Body of pancreas (tissue), 4 donors: ENCODE measurements at places on chromosomes 2 and 18.
A peak's percentile ranks its signal among the peaks of the same experiment; 100 is the strongest.

DNA sequence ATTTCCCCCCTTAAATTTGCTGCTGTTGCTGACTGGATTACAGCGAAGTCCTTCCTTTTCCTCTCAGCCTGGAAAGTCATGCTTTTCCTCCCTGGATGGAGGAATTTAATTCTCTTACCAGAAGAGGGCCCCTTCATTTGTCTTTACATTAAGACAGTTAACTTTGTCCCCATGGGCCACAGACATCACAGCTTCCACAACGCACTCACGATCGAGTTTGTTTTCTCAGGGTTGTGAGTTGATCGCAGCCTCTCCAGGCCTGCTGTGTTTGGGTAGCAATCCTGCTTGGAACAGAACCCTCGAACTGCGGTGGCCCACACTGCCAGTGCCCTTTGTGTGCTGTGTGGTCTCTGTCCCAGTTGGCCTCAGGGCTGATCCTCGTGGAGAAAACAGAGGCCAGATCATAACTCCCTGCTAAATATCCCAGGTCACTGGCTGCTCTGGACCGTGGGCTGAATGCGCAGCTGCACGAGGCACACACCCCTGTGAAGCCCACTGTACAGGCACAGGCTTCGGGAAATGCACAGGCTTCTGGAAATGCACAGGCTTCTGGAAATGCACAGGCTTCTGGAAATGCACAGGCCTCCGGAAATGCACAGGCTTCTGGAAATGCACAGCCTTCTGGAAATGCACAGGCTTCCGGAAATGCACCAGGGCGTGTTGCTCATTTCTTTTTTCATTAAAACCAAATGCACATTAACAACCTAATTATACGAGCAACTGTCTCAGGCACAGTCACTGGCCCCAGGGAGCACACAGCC lies 2.2 kb upstream of the PDIA6 start:
- no peak for DNase-seq

- DNase-seq, result no peak
These were observed 176.4 kb downstream of the MYO3B start for GRCh38 chr2:170354388-170354787.

DNA sequence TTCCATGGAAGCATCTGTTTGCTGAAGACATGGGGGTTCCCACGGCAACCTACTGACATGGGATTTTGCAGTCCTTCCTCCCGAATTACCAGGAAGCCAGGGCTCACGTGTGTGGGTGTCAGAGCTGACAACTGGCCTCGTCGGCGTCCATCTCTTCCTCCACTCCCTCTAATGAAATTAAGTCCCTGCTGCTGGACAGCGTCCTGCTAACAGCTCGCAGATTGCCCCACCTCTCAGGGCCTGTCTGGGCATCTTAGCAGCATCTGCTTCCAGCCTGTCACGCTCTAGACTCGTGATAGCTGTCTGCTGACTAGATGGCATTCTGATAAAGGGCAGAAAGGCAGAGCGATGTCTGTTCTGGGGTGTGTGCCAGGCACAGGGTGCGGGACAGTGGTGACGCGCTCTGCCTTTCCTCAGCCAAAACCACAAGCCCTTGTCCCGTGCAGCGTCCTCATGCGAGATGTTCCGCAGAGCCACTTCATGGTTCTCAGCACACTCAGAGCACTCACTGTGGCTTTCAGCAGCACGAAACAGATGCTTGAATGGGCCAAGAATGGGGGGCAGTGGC lies 161.1 kb downstream of the ARL4C start:
- DNase-seq, result peak; percentile 42

DNA sequence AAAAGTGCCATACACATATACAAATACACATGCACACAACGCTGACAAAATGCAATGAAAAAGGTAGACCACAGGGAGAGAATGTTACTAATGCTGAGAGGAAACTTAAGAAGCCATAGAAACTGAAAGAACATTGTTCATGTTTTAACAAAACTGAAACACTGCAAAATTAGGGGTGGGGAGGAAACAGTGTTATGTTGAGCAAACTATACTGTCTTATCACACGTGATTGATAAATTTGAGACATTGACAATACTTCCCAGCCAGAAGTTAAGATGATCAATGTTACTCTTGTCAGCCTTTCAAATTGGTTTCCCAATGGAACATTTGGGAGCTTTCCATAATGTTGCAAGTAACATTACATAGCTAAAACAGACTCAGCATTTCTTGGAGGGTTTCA lies 165.5 kb downstream of the L3MBTL4 start:
- DNase-seq, result no peak

DNA sequence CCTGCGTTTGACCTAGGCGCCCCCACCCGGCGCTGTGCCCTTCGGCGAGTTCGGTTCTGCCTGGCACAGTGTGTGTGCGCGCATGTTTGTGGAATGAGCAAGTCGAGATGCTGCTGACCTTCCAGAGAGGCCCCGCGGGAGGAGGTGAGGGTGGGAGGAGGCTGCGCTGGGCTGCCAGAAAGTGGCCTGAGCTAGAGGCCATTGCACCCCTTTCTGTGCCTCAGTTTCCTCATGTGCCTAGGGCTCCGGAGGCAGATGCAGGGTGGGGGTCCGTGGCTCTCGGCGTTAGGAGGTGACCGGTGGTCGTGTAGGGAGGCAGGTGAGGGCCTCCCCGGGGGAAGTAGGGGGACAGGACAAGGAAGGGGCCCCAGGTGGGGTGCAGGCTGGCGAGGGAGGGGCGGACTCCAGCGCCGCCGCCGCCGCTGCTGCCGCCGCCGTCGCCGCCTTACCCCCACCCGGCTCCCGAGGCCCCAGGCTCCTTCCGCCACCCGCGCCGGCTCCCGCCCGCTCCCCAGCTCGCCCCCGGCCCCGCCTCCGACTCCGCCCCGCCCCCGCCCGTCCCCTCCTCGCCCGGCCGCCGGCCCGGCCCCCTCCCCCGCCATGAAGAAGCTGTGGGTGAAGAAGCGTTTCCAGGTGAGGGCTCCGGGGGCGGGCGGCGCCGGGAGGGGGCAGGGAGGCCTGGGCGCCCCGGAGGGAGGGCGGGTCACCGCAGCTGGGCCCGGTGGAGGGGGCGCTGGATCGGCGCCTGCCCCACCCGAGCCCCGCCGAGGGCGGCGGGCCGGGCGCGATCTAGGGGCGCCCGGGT lies 7.0 kb downstream of the SPEG start:
- DNase-seq, result peak; percentile 62

- no peak for DNase-seq
These were observed 53.8 kb downstream of the TMEM200C start for GRCh38 chr18:5841518-5841917.

DNA sequence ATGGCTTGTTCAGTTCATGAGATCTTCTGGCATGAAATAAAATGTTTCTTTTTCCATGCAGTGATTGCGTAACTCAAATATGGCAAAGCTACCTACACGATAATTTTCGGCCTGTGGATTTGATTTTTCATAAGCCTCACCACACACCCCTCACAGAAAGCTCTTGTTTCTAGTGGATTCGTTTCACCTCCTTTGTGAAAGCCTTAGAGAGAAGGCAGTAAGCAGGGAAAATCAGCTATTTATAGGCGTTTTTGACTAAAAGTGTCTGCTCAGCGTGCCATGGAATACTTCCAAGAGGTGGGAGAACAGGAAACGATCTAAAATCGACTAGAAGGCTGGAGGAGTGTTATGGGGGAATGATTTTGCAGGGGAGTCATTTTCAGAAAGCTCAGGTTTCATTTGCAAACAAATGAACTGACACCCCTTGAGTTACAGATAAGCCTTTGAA lies 417.9 kb downstream of the TGIF1 start:
- DNase-seq, result no peak

DNA sequence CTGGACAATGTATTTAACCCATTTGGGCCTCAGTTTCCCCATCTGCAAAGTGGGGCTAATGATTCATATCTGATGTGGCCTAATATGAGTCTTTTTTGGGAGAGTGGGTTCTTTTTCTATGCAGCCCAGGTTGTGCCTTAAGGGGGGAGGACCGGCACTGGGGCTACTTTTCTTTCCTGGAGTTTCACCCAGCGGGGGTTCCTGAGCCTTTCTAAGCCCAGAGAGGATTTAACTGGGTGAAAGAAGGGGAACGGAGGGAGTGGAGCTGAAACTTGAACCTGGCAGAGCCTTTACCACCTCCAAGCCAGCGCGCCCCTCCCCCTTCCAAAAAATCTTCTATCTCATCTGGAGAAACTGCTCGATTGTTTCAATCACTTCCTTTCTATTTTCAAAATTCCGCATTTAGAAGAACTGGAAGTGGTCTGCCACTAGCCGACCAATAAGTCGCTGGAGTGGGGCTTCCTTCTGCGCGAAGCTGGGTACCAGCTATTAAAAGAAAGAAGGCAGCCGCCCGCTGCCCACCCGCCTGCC lies 205.0 kb upstream of the SMAD2 start:
- no peak for DNase-seq

DNA sequence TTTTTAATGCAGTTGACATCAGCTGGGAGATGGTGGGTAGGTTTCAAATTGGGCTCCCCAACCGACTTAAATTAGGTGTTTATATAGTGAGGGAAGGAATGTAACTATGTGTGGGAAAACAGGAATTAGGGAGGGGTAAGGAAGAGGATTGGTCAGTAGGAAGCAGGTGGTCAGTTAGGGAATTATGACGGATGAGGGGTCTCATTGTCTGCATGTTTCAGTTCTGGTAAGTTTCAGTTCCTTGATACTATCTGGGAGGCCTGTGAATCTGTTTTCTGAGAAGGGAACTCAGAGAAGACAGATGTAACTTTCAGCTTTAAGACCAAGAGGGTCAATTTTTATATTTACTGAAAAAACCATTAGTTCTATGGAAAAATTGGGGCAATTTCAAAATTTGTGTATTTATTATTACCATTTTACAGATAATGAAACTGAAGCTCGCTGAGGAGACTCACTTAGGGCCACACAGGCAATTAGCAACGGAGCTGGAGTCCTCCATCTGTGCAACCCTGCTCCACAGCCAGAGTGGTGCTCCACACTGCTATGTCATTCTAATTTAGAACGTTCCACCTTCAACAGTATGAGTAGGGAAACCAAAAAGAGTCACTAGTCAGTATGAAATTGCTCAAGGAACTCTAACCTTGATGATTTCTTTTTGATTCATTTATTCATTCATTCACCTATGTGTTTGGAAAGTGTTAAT lies 36.0 kb upstream of the CCDC195 start:
- no peak for DNase-seq

DNA sequence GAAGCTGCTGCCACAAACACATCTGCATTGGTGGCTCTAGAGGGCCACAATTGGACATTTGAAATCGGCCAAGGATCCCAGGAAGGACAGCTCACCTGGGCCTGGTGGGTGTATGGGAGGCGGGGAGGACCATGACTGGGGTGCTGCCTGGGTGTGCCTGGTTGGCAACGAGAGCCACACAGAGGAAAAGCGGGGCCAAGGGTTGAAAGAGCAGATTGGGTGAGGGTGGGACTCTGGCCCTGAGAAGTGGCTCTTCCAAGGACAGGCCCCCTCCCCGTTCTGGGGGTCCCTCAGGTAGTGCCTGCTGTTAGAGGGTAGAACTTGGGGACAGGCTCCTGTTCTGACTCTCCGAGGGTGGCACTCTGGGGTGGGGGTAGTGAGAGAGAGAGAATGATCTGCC lies 102.9 kb downstream of the CLIP4 start:
- DNase-seq, result peak; percentile 5

- DNase-seq, result peak; percentile 88
These were observed 216.7 kb downstream of the SETBP1 start for GRCh38 chr18:44897411-44897810.

DNA sequence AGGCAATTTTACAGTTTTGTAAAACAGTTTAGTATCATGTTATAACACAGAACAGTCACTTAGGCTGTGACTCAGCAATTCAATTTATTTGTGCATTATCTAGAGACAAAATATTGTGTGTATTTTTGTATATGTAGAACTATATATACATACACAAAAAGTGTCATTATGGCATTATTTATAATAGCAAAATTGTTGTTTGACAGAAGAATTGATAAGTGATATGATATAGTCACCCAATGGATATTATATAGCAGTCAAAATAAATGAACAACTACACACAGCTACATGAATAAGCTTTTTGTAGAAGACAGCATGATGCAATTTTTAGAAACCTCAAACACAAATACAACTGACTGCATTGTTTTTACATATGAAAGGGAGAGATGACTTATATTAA lies 334.0 kb downstream of the TRIB2 start:
- DNase-seq, result no peak

DNA sequence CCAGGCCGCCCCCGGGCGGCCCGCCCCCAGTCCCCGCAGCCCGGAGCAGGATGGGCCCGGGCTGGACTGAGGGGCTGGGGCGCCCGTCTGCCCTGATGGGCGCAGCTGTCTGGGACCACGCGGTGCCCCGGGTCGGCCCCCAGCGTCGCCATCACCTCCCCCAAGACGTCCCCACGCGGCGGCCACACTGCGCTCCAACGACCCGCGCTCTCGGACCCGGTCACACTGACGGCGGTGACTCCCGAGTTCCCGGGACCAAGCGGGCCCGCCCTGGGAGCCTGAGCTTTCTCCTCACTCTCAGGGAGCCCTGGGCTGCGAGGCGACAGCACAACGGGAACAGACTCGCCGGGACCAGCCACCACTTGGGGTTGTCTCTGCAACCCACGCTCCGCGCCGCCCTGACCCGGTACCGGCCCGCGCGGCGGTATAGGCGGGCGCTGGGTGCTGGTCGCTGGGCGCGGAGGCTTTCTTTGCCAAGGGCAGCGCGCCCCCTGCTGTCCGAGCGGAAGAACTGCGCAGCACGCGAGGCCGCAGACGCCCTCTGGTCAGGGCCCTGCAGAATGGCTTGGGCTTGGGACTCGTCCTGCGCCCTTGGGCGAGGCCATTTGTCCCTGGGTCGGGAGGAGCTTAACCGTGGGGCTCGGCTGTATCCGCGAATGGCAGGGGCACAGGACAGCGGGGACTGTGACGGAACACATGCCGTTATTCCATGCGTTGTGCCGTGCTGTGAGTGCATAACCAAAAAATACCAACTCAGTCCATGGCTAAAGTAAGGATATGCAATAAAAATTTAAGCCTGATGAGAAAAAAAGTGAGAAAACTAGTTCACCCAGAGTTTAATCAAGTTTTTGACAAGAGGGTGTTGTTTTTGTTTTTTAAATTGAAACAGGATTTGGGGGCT lies 54.8 kb upstream of the ANKRD62 start:
- peak; percentile 88 for DNase-seq

- no peak for DNase-seq
These were observed 64.3 kb downstream of the NFATC1 start for GRCh38 chr18:79459946-79460480.

- no peak for DNase-seq
These were observed 883.3 kb downstream of the CNTNAP5 start for GRCh38 chr2:124908411-124908810.
